ENCODE measurements at places on chromosomes 5 and 9. TPM values are rescaled to one million over a fixed set of nuclear protein-coding genes. Genes with fewer than 3 reads are reported as not detected.
A peak's percentile ranks its signal among the peaks of the same experiment; 100 is the strongest.

DNA sequence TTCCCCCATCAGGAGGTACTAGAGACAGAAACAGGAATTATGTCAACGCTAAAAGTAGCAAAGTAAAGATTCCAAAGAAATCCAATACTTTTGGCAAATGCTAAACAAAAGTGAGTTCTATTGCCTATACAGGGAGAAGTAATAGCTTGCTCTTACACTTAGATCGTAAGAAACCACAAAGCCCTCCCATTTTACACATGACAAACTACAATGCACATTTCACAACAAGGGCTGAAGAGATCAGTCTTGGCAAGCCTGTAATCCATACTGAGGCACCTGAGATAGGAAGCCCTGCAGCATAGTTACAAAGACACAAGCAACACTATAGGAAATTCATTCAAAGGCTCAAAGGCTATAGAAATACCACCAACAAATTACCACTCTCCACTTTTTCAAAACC is 7.7 kb downstream of the HNRNPK start:
- DNase-seq, result no peak

PCDHB2 gene
- 3.1 TPM for polyA plus RNA-seq

SHOC1 gene
- 0.02 TPM for polyA plus RNA-seq

DNA sequence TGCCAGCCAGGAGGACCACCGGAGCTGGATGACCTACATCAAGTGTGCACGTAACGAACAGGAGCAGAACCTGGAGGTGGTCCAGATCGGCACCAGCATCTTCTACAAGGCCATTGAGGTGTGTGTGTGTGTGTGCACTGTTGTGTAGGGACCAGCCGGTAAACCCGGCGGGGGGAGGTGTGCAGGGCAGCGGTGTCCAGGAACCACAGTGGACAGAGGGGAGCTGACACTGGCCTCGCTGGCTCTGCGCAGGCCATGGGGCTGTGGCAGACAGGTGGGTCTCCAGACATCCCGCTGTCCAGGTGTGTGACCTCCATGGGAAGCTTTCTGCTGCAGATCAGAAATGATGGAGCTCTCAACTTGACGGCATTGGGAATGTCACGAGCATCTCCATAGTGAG is 3.8 kb downstream of the PRDM12 start:
- DNase-seq, result no peak

FYB1 gene
- polyA plus RNA-seq, result not detected

DNA sequence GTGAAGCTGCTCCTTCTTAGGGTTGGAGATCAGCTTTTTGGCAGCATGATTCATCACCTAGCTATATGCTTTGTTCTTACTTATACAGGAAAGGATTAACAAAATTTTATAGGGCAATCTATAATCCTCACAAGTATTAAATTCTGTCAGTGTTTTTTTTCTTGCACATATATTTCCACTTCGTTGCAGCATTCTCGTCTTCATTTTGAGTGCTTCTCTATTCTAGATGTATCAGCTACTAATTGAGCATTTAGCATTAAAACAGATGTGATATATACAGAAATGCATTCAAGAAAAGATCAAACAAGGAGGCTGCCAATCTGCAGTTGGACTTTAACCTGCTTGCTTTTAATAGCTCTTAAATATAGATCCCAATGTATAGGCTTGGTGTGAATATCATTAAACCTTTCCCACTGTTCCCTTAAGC is 3.6 kb upstream of the CTXN3 start:
- DNase-seq, result no peak

FCN2 gene
- not detected for polyA plus RNA-seq

CERCAM gene
- polyA plus RNA-seq, result 56.9 TPM

BSPRY gene
- not detected for polyA plus RNA-seq

GLDC gene
- 0.73 TPM for polyA plus RNA-seq

DNA sequence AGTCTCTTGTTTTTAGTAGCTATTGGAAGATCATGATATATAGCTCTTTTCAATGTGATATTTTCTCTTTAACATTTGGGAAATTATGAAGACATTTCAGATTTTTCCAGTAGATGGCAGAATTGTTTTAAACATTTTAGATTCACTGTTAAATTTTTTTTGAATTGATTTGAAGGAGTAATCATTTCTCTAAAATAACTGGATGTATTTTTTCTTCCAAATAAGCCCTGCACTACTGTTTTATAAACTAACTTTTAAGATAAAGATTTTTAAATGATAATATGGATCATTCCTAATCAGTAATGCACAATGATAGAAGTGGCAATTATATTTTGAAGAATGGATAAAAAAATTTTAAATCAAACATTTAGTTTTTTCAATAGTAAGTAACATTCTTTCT is 14.2 kb downstream of the NDUFAF2 start:
- DNase-seq, result peak; percentile 7

DNA sequence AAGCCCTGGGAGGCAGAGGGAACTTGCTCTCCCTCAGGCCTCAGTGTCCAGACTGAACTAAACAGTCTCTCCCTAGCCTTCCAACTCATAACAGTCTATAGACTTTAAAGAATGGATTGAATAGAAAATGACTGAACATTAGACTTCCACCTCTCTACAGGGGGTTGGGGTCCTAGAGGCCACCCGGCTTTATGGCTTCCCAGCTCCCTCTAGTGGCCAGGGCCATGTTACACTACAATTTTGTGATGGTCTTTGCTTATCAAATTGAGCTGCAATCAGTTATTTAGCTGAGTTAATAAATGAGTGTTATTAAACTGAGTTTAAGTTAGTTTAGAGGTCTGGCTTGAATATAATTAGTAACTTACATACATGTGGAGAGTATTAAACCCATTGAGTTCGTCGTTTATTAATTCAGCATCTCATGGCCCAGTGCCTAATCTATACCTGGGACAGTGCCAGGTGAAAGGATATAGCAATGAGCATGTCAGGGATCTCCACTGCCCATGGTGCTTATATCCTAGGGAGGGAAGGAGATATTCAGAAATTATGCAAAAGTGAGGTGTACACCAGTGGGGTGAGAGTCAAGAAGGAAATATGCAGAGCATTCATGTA is 105.2 kb downstream of the SH3TC2 start:
- DNase-seq, result no peak

PMPCA gene
- polyA plus RNA-seq, result 90.2 TPM

GRCh38 chr5:6595405-6595804 is 37.4 kb downstream of the NSUN2 start:
- DNase-seq, result no peak

FOXI1 gene
- polyA plus RNA-seq, result not detected

GRCh38 chr9:36074870-36075532 is 38.3 kb downstream of the RECK start:
- peak; percentile 94 for DNase-seq

QRFP gene
- not detected for polyA plus RNA-seq

GRCh38 chr9:130344366-130344765 is 78.8 kb downstream of the HMCN2 start:
- no peak for DNase-seq

DNA sequence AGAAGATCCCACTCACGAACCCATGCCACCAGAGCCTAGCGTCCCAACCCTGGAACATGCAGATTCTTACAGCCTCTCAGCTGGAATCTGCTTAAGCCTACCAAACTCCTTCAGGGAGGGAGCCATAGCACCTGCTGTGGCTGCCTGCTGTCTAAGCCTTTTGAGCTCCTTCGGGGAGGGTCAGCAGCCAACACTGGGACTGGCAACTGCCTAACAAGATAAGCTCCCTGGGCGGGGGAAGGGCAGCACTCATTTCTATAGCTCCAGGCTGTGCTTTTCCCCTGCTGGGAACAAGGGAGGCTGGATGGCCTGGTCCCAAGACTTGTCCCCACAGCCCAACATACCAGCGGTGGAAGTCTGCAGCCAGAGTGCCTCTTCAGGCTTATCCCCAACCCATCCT is 199.1 kb upstream of the OR13F1 start:
- DNase-seq, result no peak

DNA sequence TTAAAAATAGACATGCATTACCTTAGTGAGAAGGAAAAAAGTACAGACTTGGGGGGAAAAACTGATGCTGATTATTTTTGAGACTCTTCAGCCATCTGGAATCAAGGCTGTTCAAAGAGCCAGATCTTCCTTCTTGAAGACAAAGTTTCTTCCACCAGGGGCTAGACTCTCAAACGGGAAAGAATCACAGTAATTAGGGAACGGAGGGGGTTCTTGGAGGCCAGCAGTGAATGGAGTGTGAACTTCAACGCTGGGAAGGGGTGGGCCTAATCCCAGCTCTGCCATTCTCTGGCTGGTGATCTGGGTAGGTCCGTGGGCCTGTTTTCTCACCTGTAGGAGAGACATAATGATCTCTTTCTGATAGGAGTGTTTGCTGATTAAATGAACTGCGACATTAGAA is 21.1 kb upstream of the LHX2 start:
- DNase-seq, result no peak

TAS2R1 gene
- not detected for polyA plus RNA-seq

- no peak for DNase-seq
Observed at GRCh38 chr5:130975299-130975698, 189.8 kb downstream of the HINT1 start.

DNA sequence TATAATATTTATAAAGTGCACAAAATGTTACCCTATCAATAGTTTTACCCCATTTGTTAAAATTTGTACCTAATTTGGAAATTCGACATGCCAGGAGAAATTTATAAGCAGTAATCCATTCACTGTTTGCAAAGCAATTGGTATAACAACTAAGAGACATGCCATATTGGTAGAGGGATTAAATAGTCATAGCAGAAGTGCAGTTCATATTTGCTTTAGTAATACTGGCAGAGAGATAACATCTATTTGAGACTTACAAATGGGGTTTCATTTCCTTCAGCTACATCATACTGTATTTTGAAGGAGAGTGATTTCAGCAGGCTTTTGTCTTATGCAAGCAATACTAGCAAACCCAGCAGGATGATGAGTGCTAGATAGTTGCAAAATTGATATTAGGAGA is 610.4 kb upstream of the CDH10 start:
- no peak for DNase-seq

GRCh38 chr9:129834489-129835127 is 467 bp downstream of the C9orf78 start:
- DNase-seq, result no peak

DNA sequence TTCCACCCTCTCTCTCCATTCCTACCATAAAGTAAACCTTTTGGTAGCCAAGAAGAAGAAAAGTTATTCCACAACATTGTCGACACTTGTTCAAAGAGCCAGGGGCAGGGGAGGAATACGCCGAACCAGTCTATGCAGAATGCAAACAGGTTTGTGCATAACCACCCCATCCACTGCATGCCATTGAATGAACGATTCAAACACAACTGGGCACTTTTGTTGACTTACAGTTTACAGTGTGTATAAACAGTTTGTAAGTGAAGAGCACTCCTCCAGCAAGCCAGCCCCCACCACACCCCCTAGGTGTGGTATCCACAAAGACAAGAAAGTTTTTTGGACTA is 6.8 kb upstream of the S1PR3 start:
- no peak for DNase-seq

BTNL8 gene
- not detected for polyA plus RNA-seq

STK32A gene
- polyA plus RNA-seq, result 0.16 TPM

DNA sequence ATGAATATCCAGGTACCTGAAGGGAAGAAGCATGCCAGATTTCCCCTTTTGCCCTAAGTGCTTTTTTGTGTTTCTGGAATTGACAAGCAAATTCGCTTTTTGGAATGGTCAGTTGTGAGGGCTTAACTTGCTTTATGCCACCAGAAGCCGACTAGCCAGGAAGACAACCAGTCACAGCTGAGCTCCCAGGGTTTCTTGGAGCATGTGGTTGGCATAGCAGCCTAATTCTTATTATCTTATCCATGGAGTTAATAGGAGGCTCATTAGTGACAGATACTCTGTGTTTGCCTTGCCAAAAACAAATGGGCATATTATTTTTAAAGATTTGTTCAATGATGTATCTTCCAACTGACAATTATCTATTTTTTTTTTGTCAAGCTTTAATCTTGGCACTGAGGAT is 500.7 kb downstream of the PTPRD start:
- no peak for DNase-seq

GRCh38 chr5:128213340-128213739 is 129.8 kb downstream of the SLC12A2 start:
- peak; percentile 82 for DNase-seq

GRCh38 chr9:89295400-89295799 is 15.6 kb upstream of the CKS2 start:
- no peak for DNase-seq

DNA sequence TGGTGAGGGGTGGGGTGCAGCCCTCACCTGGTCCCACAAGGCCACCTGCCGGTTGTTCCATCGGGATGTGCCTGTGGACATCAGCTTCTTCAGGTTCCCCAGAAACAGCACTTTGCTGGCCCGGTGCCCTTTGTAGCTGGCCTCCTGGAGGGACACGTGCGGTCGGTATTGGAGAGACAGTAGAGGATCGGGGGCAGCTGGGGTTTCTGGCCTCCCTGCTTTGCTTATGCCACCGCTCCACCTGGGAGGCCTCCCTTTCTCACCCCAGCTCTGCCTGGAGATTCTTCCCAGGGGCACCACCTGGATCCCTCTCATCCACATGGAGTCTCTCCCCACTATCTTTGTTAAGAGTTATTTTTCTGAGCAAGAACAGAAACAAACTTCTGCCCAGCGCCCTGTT is 13.1 kb upstream of the TRIM14 start:
- DNase-seq, result no peak

DNA sequence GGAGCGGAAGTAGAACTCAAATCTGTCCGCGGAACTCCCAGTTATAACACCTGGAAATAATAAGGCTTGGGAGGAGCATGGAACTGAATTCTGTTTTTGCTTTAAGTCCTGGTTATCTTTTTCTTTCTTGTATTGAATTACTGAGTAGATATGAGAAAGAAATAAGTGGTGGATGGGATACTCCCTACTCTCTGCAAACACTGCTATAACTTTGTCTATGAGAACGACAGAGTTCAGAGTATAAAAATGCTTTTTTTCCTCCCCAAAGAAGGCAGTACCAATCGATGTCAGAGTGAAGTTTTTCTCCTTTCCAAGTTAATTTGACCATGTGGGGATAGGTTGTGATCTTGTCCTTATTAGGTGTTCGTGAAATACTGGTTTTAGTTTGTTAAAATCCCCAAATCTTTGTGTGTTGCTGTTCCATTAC is 1.2 kb downstream of the RIC1 start:
- DNase-seq, result peak; percentile 56

GRCh38 chr5:45627076-45627656 is 69.0 kb downstream of the HCN1 start:
- no peak for DNase-seq

DNA sequence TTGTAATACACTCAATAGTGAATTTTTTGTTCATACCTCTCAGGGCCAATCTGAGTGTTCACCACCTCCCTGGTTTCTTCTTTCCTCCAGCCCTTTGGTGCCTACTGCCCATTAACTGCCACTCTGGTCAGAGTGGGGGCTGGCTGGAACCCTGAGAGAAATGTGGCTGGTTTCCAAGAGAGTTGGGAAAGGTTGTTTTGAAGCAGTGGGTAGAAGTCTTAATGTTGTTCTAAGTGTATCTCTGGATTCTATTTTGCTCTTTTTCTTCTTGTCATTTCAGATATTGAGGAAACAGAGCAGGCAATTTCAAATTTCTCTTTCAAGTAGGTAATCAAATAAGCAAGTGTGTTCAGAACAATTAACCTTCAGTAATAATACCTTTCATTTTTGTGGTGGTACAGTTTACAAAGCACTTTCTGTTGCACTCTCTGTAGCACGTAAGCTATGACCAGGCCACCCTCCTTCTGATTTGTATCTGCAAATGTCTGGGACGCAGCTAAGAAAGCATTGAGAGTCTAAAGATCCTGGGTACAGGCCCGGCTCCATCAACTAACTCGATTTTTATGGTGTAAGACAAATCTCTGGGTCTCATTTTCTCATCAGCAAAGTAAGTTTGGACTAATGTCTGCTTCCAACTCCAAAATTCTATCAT is 8.4 kb downstream of the SLC1A3 start:
- DNase-seq, result peak; percentile 32

DBH gene
- not detected for polyA plus RNA-seq
